ENCODE measurements at places on chromosomes 11 and 22.

DNA sequence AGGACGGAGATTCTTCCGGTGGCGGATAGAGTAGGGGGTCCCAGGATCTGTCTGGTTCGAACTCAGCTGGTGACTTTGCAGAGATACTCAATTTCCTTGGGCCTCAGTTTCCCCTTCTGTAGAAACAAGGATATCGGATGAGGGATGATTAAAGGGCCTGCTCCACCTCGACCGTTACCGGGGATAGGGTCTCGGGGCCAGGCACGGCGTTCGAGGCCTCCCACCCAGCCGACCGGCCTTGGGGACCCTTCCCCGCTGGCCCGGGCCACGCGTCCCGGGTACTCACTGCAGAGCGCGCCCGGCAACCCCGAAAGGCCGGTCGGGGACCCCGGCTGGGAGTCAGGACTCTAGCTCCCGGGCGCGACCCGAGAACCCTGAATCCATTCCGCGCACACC, 321 bp downstream of the RHBDD3 start:
- DNase-seq, result no peak

DNA sequence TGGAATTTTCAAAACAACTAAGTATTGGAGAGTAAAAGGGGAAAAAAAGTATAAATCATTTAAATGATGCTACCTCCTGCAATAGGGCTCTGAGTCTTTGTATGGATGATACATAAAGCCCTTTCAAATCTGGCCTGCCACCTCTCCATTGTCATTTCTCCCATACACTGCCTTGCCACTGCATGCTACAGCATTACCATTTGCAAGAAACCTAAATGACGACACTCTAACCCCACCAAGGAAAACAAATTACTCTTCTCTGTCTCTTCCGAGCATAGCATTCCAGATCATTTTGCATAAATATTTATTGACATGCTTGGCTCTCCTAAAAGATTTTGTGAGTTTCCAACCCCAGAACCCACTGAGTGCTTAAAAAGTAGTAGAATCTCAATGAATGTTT, 34.5 kb upstream of the PRSS23 start:
- DNase-seq, result no peak

GRCh38 chr22:37203354-37204044, 8.8 kb downstream of the SSTR3 start:
- DNase-seq, result no peak

GRCh38 chr11:96021901-96022650, 98.2 kb upstream of the MTMR2 start:
- DNase-seq, result no peak

- DNase-seq, result no peak
These were observed 500.5 kb downstream of the BUD13 start for GRCh38 chr11:116272181-116272789.

DNA sequence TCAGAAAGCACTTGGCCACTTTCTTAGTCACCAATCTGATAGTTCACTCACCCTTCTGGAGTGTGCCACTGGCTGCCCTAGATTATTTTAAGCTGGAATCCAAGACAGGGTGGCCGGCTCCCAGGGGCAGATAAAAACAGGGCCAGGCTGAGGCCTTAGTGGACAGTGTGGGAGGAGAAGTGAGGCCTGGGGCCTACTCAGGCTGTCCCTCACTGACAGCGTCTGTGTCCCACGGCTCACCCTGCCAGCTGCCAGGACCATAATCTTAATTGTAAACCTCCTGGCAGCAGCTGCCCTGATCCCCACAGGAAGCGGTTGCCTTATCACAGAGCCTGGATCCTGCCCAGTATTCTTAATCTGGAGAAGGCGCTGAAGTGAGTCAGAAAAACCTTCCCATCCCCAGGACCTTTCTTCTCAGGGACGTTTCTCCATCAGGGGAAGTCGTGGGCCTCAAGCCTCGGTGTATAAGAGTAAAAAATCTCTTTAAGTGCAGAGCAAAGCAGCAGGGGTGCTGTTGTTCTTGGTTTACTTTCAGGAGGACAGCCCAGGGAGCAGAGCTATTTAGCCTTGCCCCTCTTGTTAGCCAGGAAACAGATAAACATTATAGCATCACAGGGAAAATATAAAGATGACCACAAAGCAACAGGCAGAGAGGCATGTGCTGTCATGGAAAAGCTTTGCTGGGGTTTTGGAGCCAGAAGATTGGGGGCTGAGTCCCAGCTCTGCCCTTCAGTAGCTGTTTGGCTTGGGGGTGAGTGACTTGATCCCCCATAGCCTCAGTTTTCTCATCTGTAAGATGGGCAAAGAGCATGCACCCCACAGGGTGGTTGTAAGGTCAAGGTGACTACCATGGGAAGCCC, 39.6 kb downstream of the TSPAN18 start:
- DNase-seq, result no peak

DNA sequence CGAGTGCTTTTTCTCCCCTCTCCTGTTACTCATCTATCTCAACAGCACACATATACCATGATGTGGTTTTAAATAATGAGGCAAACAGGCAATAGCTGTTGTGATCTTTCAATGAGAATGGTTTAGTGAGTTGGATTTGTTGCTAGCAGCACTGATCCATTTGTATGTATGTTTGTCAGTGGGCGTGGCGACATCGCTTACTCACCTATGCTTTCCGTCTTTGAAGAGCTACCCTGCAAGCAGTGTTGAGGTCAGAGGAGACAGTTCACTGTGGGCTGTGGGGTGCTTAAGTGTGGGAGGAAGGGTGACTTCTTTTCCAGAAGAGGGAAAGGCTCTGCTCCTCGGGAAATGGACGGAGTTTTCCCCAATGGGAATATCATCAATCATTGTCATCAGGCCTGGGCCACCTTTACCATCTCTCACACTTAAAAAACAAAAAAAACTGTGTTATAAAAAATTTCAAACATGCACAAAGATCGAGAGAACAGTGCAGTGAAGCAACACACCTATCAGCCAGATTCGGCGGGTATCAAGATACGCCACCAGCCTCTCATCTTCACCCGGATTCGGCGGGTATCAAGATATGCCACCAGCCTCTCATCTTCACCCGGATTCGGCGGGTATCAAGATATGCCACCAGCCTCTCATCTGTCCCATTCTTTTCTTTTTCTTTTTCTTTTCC, 83.8 kb downstream of the TBC1D22A start:
- DNase-seq, result no peak

GRCh38 chr11:118619444-118620197, 12.2 kb downstream of the PHLDB1 start:
- DNase-seq, result no peak

- DNase-seq, result no peak
These were observed 2.3 kb downstream of the RASL10A start for GRCh38 chr22:29313126-29313575.

DNA sequence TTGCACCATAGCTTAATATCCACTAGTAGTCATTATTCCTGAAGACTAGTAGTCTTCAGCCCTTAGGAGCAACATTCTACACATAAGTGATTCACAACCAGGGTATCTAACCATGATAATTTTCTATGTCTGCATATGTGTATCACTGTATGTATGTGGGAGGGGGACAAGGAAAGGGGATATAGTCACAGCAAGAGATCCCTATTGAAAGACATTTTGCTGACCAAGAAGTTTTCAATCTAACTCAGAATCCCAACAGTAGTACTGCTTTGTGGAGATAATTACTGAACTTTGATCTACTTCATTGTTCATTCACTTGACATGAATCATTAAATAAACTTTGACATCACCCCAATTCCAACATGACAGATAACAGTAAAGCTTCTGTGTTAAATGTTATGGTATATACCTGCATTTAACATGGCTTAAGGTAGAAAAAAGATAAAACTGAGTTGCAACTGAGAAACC, 10.3 kb downstream of the PIK3C2A start:
- no peak for DNase-seq

DNA sequence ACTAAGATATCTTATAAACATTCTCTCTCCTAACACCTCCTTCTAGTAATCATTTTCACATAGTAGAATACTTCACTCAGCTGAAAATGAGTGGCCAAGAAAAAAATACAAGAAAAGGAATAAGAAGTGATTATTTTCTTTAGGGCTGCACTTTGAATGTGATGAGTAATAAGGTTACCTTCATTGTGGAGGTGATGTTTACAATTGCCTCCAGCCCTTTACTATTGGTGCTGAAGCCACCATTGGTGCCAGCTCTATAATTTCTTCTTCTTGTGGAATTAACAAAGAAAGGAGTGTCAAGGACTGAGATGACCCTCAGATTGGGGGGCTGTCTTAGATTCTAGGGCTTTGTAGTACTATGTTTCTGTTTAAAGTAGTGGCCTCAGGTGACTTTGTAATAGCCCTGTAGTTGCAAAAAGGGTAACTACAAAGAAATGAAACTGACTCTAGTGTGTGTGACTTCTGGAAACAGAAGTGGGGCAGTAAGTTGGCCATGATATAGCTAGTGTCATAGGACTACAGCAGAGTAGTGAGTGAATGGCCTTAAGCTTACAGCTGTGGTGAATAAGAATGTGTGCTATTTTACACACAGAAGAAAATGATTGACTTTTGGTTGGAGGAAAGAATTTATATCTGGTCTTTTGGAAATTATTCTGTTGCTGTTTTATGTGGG, 287.2 kb downstream of the TMEM135 start:
- DNase-seq, result no peak

- DNase-seq, result no peak
These were observed 76.6 kb upstream of the SLC25A18 start for GRCh38 chr22:17486719-17487118.

DNA sequence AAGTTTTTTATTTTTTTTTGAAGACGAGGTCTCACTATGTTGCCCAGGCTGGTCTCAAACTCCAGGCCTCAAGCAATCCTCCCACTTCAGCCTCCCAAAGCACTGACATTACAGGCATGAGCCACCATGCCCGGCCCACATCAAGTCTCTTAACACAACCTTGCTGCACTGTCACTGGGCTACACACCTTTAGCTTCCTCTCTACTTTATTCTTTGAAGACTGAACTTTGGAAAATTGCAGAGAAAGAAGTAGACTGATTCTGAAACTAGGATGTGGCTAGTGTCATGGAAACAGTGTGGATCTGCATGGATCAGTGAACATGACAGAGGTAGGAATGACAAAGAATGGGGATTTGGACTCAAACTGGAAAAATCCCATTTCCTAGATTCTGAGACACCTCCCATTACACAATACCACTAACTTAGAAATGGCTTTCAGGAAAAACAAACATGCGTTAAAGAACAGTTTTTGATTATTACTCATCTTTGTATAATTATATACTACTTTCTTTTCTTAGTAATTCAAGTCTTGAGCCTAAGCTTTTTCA, 99.6 kb upstream of the SPON1 start:
- DNase-seq, result no peak

- DNase-seq, result no peak
These were observed 33.4 kb upstream of the VPREB1 start for GRCh38 chr22:22210889-22211833.

DNA sequence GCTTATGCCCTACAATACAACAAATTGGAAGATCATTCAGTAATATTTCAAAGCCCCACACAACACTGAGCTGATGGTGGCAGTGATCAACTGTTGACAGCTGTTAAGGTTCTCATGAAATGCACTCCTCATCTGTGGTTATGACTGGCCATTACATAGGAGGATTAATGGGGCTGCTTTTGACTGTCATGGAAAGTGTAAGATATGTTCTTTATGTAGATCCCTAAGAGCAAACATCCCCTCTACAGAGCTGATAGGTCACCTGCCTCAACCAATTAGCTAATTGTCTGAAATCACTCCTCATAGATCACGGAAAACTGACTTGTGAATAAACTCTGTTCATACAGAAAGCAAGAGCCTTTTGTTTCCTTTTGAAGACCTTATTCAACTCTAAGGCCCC, 78.1 kb downstream of the GAB2 start:
- DNase-seq, result no peak

GRCh38 chr11:47523490-47524225, 29.3 kb downstream of the CELF1 start:
- no peak for DNase-seq

GRCh38 chr11:15258433-15259165, 143.9 kb downstream of the INSC start:
- DNase-seq, result no peak

DNA sequence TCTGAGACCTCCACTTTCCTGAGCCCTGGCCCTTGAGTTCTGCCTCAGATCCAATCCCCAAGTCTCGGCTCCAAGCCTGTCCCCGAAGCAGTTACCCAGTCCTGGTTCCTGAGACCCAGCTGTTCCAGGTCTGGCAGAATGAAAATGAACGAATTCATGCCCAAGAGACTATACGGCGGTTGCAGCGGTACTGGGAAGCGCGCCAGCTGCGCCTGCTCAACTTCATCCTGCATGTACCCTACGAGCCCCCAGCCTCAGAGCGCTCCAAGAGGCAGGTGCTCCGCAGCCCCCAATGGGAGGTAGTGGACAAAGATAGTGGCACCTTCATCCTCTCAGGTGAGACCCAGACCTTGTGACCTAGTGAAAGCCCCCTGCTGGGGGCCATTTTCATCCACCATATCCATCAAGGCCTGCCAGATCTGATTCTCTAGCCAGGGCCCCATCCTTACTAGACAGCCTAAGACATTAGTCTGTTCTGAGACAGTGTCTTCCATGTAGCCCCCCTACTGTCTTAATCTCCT, 42.7 kb downstream of the DNHD1 start:
- no peak for DNase-seq

DNA sequence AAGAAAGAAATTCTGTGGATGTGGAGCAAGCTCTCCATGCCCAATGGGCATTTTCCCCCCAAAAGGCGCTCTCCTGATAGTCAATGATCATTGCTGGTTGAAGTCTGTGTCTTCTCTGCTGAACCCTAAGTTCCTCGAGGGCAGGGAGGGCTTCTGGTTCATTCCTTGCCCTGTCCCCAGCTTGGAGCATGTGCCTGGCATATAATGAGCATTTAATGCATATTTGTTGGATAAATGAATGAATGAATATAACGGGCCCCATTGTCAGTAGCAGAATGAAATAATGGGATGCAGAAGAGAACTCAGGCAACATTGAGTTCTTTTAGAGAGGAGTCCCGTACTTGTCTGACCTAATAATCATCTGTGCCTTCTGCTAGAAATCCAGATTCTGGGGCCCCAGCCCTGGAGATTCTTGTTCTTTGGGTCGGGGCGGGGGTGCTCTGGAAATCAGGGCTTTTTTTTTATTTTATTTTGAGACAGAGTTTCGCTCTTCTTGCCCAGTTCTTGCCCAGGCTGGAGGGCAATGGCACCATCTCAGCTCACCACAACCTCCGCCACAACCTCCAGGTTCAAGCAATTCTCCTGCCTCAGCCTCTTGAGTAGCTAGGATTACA, 64.4 kb downstream of the CD82 start:
- no peak for DNase-seq

Data from cerebellar nuclear complex (tissue), 1 donor.